ENCODE measurements at places on chromosomes 7 and 10.

DNA sequence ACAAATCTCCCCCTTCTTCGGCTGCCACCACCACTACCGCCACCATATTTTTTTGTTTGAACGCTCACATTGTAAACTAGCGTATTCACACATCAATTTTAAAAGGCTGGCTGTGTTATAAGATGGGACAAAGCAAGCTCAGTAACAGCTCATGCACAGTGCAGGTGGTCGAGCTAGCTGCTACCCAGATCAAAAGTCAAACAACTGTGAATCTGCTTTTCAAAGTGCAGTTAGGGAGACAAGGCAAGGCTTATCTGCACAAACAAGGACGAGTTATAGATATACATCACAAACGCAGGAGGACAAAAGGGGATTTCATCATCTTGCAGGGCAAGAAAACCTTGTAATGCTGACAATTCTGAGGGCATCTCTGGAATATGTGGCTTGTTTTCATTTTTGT is 231.6 kb downstream of the VTI1A start:
- no peak for DNase-seq

DNA sequence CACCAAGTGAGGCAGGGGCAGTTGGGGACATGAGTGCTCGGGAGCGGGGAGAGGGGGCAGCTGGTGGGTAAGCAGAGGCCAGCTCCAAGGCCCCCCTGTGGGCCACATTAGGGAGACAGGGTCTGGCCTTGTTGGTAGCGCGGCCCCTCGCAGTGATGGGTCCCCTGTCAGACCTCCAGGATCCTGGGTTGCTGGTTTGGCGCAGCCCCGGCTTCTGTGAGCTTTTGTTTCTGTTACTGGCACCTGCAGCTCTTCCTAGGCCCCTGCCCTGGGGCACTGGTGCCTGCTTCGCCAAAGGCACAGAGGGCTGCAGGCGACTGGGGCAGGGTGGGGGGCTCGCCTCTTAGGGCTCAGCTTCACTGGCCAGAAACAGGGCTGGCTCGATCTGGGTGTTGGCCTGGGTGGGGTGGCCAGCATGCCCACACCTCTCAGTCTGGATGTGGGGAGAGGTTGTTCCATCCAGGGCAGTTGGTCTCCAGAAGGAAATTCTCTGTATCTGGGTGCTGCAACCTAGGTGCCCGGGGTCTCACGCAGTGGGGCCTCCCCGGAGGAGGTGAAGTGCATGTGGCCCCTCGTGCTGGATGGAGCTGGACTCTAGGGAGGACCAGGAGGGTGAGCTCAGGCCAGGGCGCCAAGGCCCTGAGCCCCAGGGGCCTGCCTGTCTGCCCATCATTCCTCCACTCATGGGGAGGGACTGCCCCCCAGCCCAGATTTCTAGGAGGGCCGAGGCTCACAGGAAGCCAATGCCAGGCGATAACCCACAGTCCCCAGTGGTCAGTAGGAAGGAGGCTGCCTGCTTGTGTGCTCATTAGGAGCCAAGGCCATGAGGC is 138.6 kb downstream of the LHPP start:
- no peak for DNase-seq

GRCh38 chr7:44376429-44377133 is 51.2 kb upstream of the CAMK2B start:
- no peak for DNase-seq

DNA sequence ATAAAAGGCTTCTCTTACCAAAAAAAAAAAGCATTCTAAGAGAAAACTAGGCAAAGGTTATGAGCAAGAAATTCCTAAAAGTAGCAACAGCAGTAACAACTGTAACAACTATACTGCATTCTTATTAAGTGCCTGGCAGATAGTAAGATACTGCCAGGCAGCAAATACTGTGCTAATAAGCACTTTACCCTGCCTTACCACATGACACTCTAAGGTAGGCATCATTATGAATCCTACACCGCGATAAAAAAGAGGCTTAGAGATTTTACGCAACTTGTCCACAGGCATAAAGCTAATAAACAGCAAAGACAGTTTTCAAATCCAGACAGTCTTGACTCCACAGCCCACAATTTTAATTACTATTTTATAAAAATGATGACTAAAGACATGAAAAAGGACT is 83.2 kb downstream of the USP6NL start:
- no peak for DNase-seq

GRCh38 chr10:129935102-129935866 is 28.8 kb downstream of the EBF3 start:
- no peak for DNase-seq

GRCh38 chr7:89182116-89182515 is 386.6 kb upstream of the TEX47 start:
- DNase-seq: no peak

GRCh38 chr10:69359148-69359547 is 57.6 kb downstream of the TACR2 start:
- no peak for DNase-seq

GRCh38 chr10:102409604-102410428 is 8.8 kb downstream of the PSD start:
- no peak for DNase-seq
